Activated naive CD4-positive, alpha-beta T cell treated with anti-CD3 and anti-CD28 coated beads for 36 hours (primary cell): ENCODE measurements at places on chromosomes 13 and 19. TPM values are rescaled to one million over a fixed set of nuclear protein-coding genes. Genes with fewer than 3 reads are reported as not detected.

ZNF548 gene
- total RNA-seq = 13.3 TPM

SLC25A41 gene
- total RNA-seq = not detected

GPR42 gene
- total RNA-seq = 0.30 TPM

GPR183 gene
- total RNA-seq = 38.8 TPM

NFIC gene
- total RNA-seq = 11.9 TPM

CCL25 gene
- not detected for total RNA-seq

C19orf67 gene
- not detected for total RNA-seq

CCNA1 gene
- total RNA-seq = 0.17 TPM

DNA sequence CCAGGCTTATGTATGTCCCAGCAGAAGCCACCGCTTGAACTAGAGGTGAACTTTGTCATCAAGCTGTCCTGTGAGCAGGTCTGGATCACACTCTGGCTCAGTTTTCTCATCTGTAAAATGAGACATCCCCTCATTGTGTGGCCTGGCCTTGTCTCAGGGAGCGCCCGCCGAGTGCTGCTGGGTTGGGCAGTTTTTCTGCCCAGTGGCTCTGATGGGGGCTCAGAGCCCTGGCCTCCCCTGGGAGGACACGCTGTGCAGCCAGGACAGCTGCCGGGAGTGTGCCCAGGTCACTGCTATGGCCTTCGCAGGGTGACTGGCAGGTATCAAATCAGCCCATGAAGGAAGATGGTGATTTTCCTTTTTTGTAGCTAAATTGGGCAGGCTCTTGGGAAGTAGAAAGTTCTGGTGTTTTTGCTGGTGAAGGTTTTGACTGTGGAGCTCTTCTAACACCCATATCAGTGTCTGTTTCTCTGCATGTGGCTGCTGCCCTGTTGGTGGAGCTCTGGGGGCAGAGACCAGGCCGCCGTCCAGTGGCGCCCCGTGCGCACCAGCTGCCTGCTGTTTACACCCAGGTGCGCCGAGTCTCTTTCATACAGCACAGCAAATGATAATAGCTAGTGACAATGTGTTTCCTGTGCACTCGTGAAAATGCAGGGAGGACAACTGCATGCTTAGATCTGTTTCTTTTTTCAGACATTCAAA is 40.8 kb downstream of the SLC7A9 start:
- DNase-seq = peak; percentile 11

DNA sequence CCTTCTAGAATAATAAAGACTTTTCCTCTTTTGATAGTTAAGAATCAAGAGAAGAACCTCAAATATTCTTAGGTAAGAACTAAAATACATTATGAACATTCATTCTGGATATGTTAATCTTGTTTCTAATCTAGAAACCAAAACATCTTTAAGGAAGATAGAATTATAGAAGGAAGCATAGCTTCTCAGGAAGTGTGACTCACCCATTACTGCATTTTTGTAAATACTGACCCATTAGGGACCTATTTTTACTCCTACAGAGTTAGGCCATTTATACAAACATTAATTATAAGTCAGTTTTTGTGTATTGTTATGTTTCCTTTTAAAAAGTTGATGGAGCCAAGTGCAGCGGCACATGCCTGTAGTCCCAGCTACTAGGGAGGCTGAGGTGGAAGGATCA is 147.1 kb downstream of the NUFIP1 start:
- no peak for DNase-seq

DNA sequence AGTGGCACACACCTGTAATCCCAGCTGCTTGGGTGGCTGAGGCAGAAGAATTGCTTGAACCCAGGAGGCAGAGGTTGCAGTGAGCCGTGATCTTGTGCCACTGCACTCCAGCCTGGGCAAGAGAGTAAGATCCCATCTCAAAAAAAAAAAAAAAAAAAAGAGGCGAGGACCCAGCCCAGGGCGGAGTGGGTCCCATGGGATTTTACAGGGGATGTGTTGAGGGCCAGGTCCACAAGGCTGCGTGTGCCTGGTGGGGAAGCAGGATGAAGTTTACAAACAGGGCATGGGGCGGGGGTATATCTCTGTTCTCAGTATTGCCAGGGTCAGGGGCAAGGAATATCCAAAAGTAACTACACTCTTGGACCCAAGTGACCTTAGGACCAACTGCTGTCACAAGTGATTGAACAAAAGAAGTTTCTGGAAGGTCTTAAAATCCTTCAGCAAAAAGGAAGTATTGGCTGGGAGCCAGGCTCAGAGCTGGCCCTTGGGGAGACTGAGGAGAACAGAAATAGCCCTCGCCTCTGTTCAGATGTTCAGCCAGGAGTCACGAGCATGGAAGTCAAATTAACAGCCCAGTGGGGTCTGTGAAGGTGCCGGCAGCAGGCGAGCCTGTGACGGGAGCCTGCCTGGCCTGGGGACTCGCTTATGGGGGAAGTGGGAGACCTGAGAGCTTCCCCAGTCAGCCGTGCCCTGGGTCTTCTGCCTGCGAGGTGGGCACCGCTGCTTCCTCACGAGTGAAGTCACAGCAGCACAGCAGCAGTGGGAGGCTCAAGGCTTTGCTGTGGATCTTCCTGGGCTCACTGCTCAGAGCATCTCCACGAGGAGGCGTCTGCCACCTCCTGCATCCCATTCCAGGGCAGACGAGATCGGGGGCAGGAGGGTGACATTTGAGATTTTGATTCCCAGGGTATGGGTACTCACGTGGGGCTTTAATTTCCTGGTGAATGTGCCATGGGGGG is 6.4 kb downstream of the MYO9B start:
- no peak for DNase-seq

GRCh38 chr19:23718802-23719201 is 31.8 kb upstream of the ZNF675 start:
- DNase-seq = no peak

DNA sequence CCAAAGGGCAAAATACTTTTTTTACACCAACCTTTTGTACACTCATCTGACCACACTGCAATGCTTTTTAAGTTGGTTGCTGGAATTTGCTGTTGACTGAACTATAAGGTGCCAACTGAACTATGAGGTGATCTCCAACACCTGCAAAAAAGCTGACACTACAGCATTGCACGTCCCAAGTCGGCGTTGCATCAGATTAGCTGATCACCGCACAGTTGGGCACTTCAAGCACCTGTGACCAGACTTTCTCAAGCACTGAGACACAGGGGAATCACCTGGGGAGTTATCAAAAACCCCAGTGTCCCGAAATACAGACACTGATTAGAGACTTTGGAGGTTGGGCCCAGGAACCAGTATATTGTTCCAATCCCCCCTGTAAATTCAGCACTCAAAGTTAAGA is 1.1 kb downstream of the NLRP11 start:
- no peak for DNase-seq

- no peak for DNase-seq
These were observed 72.7 kb downstream of the DNAJC15 start for GRCh38 chr13:43095771-43096719.

DNA sequence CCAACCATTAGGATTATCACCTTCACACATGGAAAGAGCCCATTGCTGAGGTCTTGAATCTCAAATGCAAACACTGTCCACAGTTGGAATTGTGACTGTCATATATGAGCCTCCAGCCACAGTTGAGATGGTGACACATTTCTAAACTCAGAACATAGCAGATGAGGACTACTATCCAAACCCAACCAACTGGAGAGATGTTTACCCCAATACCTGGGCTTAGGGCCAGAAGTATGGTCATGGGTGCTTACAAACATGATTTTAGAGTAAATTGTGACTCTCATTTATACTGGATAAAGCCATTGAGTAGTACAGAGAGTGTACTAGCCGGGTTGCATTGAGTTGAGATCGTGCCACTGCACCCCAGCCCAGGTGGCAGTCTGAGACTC is 14.0 kb upstream of the ZNF681 start:
- DNase-seq = no peak

DNA sequence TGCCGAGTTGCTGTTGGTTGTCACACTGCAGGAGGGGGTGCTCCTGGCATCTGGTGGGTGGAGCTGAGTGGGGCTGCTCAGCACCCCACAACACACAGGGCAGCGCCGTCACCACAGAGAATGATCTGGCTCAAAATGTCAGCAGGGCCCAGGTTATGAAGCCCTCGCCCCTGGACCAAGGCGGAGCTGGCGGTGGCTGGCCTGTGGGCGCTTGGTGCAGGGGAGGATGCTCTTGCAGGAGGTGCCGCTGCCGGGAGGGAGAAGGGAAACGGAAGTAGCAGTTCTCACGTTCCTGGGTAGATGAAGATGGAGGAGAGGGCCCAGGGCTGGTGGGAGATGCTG is 14.2 kb upstream of the LENG8 start:
- peak; percentile 21 for DNase-seq

GRCh38 chr19:46696866-46697203 is 20.1 kb downstream of the PRKD2 start:
- DNase-seq = no peak

DNA sequence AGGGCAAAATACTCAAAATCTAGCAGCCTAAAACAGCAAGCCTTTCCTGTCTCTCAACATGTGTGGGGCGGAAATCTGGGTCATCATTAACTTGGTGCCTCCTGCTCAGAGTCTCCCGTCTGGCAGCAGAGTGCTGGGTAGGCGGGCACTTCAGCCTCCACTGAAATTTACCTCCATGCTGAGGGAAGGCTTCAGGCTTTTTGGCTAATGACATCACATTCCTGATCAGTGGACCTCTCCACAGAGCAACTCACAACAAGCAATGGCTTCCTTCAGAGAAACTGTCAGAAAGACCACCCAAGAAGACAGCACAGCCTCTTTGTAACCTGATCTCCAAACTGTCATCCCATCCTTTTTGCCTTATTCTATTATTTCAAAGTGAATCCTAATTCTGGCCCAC is 1109.0 kb downstream of the UQCRFS1 start:
- DNase-seq = no peak

DNA sequence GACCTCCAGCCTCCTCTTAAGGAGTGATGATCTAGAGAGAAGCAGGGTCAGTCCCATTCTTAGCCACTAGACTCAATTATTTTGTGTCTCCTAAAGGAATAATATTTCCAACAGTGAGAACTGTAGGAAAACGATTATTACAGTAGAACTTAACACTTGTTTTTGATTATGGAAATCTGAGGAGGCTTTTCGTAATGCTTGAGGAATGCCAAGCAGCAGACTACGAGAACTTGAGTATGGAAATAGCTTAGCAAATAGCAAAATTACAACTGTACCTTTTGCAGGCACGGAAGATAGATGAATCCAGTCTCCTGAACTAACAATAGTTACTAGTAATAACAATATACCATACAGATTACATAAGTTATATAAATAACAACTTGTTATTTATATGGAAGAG is 12.2 kb downstream of the BRD4 start:
- no peak for DNase-seq

DNA sequence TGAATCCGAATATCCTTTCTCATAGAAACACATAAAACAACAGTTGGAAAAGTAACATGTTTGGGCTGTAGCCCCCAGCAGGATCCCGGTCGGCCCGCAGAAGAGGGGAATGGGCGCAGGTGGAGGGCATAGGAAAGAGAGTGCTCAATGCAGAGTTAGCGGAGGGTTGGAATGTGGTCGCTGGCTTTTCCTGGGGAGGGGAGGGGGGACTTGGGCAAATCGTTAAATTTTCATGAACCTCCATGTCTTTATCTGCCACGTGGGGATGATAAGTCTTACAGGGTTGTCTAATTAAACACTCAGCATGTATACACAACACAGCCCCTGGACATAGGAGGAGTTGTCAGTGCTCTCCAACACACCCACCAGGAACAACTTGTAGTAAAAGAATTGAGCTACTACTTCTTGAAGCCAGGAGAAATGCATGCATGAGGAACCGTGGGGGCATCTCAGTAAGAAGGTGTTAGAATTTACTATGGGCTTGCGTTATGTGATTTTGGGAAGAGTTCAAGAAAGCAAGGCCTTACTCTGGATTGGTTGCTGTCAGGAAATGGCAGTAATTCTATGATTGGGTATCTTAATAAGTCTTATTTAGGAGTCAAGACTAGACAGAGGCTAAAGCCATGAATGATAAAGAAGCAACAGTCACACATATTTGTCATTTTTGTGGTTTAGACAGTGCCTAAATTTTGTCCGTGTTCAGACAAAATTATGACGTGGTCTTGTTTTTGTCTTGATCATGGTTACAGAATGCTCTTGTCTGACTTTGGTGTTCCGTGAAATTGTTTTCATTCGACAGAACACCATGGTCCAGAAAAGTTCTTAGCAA is 671 bp upstream of the SLC46A3 start:
- DNase-seq = no peak

- DNase-seq = peak; percentile 97
These were observed at the start of gene ZNF626 for GRCh38 chr19:20661150-20661819. TSS of gene ZNF626 (minus strand) at chr19:20661571. CDS start at chr19:20661446, 125 bp downstream.

DNA sequence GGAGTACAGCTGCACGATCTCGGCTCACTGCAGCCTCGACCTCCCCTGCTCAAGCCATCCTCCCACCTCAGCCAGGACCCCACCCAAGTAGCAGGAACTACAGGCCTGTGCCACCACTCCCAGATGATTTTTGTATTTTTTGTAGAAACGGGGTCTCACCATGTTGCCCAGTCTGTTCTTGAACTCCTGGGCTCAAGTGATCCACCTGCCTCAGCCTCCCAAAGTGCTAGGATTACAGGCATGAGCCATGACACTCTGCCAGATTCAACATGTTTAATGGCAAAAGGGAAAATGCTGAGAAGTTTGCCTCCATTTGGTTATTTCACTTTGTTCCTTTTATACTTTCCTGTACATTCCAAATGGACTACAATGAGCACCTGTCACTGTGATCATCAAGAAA is 65.8 kb downstream of the ZIC5 start:
- DNase-seq = no peak

- DNase-seq = no peak
These were observed 11.7 kb downstream of the RAP2A start for GRCh38 chr13:97445522-97446187.

DNA sequence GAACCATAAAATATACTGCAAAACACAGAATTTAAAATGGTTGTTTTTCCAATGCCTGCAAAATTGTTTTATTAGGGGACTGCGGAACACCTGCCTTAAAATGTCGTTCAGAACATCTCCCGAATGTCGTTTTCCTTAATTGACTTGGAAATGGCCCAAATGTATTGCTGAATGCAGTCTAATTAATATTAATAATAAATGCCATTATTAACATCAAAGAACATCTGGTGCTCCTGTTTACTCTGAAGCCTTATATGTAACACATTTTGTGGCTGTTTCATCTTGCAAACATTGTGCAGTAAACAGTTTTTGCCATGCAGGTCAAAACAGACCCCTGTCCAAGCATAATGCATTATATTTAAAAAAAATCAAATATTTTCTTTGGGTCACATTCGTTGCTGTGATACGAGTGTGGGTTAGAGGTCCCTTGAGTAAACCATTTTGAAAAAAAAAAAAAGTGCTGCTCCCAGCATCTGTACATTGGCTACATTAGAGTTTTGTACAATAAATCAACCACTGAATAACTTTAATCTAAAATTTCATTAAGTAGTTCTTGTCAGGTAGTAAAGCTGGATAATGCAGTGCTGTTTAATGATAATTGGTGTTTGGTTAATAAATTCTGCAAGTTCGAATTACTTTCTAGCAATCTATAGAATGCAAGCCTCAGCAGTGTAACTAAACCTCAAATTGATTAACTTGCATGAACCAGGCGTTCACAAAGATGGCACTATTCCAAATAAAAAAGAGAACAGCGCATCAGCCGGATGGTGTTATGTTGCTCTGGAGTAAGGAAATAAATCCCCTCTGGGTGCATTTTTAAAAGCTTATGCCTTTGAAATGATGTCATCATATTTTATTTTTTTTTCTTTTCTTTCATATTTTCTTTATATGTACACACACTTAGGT is 140.2 kb downstream of the ZNF536 start:
- no peak for DNase-seq

GRCh38 chr13:43731296-43731695 is 55.5 kb downstream of the ENOX1 start:
- no peak for DNase-seq
